Stromal cell of bone marrow (primary cell): ENCODE measurements at places on chromosomes 1 and 21.
A peak's percentile ranks its signal among the peaks of the same experiment; 100 is the strongest.

- no peak for DNase-seq
Measured at GRCh38 chr1:230808281-230808872, 59.9 kb downstream of the C1orf198 start.

DNA sequence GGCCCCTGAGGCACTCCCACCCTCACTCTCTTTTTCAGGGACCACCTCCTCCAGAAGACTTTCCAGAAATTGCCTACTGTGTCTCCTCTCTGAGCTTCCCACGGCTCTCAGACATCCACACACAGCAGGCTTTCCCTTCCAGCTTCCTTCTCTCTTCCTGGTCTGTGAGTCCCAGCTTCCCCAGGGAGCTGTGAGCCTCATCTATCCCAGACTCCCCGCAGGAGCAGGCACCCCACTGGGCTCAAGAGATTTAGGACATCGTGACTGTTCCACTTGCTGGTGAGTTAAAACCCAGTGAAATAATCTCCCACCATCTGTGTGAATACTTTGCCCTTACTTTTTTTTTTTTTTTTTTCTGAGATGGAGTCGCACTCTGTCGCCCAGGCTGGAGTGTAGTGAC, 22.0 kb upstream of the PRELP start:
- DNase-seq: no peak

GRCh38 chr1:77014073-77014788, 147.0 kb downstream of the ST6GALNAC5 start:
- DNase-seq: no peak

GRCh38 chr21:41367945-41368734, 6.3 kb downstream of the MX2 start:
- DNase-seq: no peak

DNA sequence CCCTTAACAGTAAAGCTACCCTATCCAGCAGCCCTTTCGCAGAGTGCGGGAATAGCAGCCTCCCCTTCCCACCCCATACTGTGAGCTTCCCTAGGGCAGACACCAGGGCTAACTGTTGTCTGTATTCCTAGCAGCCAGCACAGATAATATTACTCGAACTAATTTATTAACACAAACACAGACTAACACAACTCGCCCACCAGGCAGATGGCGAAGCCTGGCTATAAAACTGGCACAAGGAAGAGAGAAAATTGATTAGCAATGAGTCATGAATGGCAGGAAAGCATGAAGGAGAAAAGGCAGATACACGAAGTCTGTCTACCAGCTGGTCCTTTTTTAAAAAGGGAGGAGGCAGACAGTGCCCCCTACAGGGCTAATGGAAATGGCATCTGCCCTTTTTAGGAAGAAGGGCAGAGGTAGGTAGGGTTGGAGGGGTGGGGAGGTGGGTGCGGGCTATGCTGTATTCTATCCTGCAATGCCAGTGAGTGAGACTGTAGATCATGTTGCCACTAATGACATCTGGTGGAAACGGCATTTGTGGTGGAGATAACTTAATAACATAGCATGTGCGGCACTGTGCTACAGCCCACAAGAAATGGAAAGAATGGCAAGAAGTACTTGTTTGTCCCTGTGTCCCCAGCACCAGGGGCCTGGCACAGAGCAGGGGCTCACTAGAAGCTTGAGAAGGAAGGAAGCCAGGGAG, 30.6 kb upstream of the CTPS1 start:
- DNase-seq: peak; percentile 59

GRCh38 chr1:59352065-59352464, 55.2 kb downstream of the FGGY start:
- DNase-seq: no peak

DNA sequence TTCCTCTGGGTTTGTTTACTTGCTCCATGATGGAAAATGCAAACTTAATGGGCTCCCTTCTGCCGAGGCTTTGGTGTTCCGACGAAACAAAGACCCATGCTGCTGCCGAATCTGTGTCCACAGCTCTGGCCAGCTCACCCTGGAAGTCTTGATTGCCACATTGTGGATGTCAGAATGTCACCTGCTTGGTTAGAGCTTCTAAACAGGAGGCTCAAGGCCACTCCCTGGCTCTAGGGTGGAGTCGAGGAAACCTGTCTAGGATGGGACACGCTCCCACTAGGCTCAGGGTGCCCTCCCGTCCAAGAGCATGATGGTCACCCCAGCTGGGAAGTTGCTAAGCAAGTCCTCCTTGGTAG, 279.3 kb upstream of the VAMP3 start:
- no peak for DNase-seq

- no peak for DNase-seq
Measured at GRCh38 chr1:227883073-227883520, 64.6 kb downstream of the WNT9A start.

- no peak for DNase-seq
Measured at GRCh38 chr21:17869115-17869514, 50.0 kb upstream of the C21orf91 start.

DNA sequence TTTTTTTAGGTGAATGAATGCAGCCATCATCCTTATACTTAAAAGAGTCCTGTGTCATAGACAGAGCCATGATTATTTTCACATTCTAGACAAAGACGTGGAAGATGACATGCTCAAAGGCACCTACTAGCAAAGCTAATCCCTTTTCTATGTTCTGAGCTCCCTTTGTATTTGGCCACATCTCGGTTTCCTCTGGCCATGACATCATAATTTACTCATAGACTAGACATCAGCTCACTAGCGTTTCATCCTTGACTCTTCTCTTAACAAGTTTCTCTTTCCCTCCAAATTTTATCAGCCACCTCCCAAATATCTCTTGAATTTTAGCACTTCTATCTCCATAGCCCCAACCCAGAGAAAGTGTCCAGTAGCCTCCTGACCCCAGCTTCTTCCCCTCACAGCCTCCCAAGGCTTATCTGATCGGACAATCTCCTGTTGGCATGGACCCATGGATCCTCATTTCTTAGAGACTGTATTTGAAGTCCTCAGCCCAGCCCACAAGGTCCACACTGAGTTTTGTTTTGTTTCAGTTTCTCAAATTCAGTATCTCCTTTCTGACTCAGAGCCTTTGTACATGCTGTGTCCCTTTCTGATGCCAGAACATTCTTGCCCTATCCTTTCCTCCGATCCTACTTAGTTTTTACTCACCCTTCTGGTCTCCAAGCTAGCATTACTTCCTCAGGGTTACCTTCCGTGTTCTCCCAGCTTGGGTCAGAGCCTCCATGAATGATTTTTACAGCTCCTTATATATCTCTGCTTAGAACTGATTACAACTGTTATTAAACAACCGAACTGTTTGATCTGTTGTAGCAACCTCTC, 33.0 kb upstream of the EPS8L3 start:
- DNase-seq: no peak

DNA sequence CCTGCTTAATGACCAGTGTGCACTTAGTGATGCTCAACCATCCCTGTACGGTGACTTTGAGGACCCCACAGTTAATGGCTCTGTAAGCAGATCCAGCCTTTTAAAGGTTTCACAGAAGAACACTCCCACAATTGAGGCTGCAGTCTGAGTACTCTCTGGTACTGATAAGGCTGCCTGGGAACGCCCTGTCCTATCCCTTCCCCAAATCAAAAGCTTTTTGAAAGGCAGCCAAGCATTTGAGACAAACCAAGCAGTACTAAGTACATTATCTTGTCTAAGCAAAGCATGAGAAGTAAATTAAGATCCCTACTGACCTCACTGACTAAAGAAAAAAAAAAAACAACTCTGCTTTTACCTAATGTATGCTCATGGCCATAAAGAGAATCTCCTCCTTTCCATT, 60.7 kb downstream of the SH3GLB1 start:
- DNase-seq: no peak

DNA sequence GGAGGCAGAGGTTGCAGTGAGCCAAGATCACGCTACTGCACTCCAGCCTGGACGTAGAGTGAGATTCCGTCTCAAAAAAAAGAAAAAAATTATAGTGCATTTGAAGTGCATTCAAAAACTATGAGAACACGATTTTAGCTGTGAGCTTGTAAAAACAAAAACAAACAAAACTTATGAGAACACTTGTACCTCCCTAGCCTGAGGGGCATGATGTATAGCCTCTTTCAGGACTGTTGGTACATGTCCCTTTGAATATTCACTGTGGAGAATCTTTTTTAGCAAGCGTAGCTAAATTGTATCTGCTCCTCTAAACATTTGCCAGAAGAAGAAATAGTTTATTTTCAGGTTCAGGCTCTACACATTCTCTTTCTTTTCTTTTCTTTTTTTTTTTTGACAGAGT, 9.5 kb upstream of the DEGS1 start:
- DNase-seq: no peak

DNA sequence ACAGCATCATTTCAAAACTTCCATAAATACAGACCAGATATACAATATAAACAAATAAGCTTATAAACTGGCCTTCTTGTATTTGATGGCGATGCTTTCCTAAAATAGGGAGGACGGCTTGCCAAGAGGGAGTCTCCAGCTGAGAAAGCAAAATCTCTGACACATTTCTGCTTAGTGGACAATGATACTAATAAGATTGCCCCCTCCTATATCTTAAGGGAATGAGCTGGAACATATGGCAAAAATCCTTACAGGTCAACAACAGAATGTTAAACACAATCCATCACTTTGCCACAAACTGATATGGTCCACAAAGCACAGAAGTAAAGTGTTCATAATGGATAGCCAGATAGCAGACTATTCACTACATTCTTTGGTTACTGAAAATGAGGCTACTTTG, 7.1 kb upstream of the GADD45A start:
- DNase-seq: no peak

- DNase-seq: no peak
Measured at GRCh38 chr1:42152119-42152518, 1.1 kb upstream of the GUCA2B start.

GRCh38 chr1:214445199-214445598, 106.2 kb downstream of the PTPN14 start:
- no peak for DNase-seq

DNA sequence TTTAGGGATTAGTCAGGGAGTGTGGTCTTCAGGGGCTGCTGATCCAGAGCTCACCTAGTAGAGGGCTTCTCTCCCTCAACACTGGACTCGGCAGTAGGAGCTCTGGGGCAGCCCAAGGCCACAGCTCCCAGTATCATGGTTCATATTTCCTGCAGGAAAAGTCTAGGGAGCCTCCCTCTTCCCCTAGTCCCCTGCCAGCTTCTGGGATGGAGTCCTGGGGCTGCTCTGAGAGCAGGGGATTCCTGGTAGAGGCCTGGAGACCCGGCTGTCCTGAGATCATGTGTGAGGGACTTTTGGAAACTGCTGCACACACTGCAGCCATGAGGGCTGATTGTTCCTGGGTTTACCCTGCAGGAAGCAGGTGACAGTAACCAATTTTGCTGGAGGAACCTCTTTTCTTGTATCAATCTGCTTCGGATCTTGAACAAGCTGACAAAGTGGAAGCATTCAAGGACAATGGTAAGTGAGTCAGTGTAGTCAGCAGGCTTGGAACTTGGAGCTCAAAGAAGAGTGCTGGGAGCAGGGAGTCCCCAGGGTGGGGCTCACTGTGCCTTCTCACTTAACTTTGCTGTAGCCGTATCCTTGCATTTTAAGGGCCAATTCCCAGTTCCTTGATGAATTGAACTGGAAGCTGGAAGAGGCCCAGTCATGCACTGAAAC, 16.3 kb downstream of the STRIP1 start:
- DNase-seq: no peak

DNA sequence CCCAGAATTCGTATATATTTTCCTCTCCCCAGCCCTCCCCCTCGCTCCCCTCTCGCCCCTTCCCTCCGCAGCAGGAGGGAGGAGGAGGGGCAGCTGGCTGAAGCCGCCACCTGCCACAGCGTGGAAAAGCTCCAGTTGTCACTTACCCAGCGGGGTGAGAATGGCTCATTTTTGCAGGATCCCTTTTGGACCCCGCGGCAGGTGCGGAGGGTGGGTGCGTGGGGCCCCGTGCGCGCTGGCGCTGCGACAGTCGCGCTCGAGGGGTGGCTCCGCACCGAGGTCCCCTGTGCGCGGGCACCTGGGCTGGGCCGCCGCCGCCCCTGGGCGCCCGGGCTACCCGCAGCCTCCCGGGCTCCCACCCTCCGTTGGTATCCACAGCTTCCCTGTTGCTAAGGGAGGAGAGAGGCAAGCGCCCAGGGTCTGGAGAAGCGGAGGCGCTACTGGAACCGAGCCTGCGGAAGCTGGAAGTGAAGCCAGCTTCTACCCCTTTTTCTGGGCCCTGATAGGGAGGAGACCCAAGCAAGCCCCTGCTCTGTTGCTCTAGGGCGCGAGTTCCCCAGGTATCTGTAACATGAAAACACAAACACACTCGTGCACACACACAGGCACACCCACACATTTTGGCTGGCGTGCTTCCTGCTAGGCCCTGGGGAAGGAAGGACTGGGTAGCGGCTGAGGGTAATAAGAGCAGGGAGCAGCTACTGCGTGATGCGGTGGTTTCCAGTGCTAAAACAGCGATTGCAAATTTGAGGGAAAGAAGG, at the start of gene ERICH3:
ERICH3 (minus strand) TSS at position 442 of the 761 bp plus-strand sequence; CDS start at position 169, 273 bp downstream.
- DNase-seq: no peak

GRCh38 chr1:108045460-108045859, 80.5 kb upstream of the VAV3 start:
- DNase-seq: no peak

- DNase-seq: no peak
Measured at GRCh38 chr21:26814386-26814785, 30.8 kb downstream of the ADAMTS1 start.

- no peak for DNase-seq
Measured at GRCh38 chr21:44487831-44488230, 32.5 kb downstream of the LRRC3 start.

DNA sequence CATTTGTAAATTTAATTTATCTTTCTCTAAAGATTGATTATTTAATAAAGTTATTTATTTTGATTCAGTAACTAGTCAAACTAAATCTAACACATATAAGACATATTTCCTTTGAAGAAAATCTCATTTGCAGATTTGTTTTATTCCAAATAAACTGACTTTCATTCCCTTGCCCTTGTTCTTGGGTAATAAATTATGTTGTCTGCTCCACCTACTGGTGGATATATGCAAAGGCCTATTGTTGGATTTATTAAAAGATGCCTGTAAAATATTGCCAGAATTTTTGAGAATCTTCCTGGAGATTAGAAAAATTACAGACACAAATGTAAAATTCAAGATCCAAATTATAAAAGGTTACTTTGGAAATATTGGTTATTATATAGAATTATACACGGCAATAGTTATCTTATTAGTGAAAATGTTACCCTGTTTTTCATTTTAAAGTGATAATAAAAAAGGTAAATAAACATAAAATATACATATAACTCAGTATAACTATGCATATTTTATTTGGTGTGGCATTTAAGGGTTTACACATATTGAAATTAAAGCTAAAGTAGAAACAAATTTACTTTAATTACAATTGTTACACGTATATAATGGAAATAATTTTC, 116.1 kb downstream of the SPATA17 start:
- DNase-seq: peak; percentile 16

GRCh38 chr21:45867041-45867666, 114.4 kb upstream of the COL6A1 start:
- DNase-seq: no peak

- DNase-seq: no peak
Measured at GRCh38 chr1:212688341-212689047, 11.1 kb downstream of the BATF3 start.

- no peak for DNase-seq
Measured at GRCh38 chr1:6054596-6054995, 8.9 kb downstream of the KCNAB2 start.

DNA sequence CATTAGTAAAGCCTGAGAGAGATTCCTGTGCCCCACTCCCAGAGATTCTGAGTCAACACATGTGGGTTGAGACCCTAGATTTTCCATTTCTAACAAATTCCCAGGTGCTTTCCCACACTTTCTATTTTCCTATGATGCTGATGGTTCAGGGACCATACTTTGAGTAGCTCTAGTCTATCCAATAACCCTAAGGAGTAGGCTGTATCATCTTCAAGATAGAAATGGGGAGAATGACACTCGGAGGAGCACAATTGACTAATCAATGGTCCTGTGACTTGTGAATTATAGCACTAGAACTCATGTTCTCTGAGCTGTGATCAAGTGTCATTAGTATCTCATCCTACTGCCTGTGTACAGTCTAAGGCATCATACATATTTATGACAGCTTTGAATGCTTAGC, 232.9 kb upstream of the B3GALT2 start:
- DNase-seq: no peak
